ENCODE measurements at places on chromosomes 4 and X.

GRCh38 chr4:99574530-99575324 lies at the start of gene MTTP:
Gene MTTP, plus strand, starts transcription at chr4:99574824. Its CDS starts 86 bp downstream, at chr4:99574910.
- no peak for DNase-seq

DNA sequence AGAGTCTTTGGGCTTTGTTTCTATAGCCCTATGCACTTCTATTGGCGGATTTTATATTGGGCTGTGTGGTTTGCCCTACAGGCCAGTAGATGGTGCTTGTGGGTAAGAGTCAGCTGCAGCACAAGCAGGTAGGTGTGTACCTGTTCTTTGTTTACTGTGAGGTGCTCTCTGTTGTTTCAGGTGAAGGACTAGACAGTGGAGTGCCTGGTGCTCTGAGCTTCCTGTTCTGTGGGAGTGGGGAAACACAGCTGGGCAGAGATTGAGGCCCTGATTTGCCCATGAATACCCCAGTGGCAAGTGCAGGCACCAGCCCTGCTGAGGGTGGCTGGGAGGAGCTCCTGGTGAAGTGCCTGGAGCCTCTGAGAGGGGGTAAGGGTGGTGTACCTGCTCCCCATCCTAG lies 26.3 kb upstream of the UCP1 start:
- no peak for DNase-seq

DNA sequence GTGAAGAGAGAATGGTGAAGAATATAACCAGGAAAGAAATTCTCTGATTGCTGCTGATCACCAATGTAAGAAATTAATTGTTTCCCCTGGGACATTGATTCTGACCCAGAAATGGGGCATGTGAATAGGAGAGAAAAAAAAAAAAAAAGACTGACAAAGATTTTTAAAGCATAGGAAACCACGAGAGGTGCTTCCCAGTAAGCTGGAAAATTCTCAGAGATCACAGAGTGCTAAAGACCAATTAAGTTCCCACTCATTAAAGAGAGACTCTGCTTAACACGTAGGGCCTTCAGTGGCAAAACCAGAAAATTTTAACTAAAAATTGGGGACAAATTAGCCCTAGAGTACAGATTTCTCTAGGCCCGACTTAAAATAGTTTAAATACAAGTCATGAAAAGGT lies 604.4 kb downstream of the ARAP2 start:
- DNase-seq, result no peak

DNA sequence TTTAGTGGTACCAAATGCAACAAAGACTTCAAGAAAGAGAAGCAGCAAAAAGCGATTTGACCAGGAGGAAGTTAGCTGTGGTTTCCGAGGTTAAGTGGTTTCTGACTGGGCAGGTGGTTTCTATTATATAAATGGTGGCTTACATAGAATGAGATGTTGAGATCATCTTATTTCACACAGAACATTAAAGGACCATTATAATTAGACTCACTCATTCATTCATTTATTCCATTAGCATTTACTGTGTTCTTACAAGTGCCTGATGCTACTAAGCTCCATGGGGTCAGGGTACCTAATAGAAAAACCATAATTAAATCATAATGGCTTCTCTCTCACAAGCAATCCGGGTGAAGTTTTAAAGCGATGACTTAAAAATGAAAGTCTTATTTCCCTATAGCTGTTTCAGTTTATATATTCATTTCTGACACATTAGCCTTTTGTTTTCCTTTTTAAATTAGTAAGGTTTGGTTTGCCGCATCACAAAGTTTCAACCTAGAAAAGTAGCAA lies 10.6 kb downstream of the TSPAN6 start:
- DNase-seq, result no peak

- DNase-seq, result no peak
Measured at GRCh38 chr4:95761871-95762270, 78.0 kb upstream of the PDHA2 start.

GRCh38 chr4:62208921-62209320 lies 1008.8 kb downstream of the ADGRL3 start:
- DNase-seq, result no peak

- no peak for DNase-seq
Measured at GRCh38 chrX:119427024-119427794, 28.1 kb downstream of the SLC25A43 start.

GRCh38 chr4:51958199-51958968 lies 61.8 kb downstream of the LRRC66 start:
- DNase-seq, result no peak

DNA sequence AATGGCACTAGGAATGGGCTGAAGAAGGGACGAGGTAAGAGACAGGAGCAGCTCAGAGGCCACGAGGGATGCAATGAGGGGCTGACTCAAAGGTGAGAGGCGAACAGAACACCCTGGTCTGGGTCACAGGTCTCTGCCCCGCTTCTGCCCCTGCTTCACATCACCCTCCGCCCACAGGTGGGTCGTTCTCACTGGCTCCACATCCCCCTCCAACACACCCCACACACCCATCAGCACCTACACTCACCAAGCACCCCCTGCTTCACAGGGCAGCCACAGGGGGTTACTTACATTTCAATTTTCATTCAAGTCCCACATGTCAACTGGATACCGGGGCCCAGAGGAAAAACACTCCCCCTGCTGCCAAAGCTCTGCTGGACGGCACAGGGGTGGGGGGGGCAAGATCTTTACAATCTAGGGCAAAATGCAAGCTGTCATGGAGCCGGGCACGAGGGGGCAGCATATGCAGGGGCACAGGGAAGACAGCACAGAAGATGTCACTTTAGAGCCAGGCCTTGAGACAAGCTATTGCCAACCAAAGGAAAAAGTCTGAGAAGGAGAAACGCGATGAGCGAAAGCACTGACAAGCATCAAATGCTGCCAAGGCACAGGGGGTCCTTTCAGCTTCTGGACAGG lies 94.0 kb downstream of the AFAP1 start:
- no peak for DNase-seq

GRCh38 chr4:31283679-31284078 lies 563.5 kb downstream of the PCDH7 start:
- DNase-seq, result no peak

DNA sequence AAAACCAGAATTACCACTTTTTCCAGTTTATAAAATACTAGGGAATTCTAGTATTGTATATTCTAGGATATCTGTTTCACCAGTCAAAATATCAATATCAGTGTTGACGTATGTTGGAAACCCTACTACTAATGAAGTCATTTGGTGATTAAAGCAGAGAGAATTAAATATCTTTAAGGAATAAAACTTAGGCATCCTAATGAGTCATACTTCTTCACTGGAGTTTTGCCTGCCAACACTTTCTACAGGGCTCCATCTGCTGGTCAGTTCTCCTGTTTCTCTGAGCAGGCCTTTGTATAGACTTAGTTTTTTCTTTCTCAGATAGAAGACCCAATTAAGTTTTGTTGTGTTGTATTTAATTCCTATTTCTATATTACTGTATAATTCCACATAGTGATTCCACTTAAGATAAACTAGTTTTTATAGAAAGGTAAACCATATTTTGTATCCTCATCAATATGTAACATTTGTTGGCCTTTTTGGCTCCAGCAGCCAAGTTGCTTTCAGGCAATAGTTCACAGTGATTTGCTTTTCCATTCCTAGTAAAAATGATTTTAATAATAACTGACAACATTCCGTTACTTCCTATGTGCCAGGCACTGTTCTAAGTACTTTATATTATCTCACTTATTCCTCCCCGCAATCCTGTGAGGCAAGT lies 3.5 kb downstream of the AP1AR start:
- peak; percentile 35 for DNase-seq
